ENCODE measurements at places on chromosomes 4 and X.
A peak's percentile ranks its signal among the peaks of the same experiment; 100 is the strongest.

- DNase-seq: peak; percentile 14
Measured at GRCh38 chrX:34365471-34365870, 233.4 kb upstream of the FAM47A start.

GRCh38 chr4:5932035-5932568 is 39.2 kb upstream of the CRMP1 start:
- DNase-seq: no peak

GRCh38 chrX:134971926-134972325 is 18.9 kb upstream of the SMIM10 start:
- no peak for DNase-seq

DNA sequence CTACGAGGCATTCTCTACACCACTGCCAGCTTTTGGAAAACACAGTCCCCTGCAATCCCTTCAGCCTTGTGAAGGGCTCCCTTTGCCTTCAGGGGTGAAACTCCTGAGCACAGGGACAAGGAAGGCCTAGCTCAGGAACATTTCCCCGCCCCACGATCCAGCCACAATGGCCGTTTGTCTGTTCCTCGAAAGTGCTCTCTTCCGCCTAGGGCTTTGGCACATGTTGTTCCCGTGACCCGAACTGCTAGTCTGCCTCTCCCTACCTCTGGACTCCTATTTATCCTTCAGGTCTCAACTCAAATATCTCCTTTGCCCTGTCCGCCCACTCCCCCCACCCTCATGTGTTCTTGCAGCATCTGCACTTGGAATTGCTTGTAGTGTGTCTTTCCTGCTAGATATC is 12.1 kb downstream of the FGD1 start:
- DNase-seq: no peak

GRCh38 chrX:42531441-42531840 is 246.5 kb downstream of the PPP1R2C start:
- no peak for DNase-seq

DNA sequence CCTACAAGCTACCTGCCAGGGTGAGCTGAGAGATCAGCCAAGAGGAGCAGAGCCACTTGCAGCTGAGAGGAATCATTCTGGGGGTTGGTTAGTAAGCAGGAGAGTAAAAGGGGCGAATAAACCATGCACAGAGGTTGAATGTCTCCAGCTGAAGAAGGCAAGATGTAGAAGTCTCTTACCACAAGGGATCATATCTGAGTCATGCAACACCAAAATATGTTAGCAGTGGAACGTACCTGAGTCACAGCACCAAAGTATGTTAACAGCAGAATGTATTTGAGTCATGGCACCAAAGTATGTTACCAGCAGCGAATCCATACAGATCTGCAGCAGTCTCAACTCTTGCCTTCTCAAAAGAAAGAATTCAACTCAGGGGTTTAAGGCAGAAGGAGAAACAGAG is 29.9 kb downstream of the C4orf51 start:
- no peak for DNase-seq

- DNase-seq: peak; percentile 32
Measured at GRCh38 chr4:83171436-83172039, 57.0 kb upstream of the PLAC8 start.

- no peak for DNase-seq
Measured at GRCh38 chrX:154727418-154727817, 23.5 kb downstream of the GAB3 start.

- no peak for DNase-seq
Measured at GRCh38 chrX:110743679-110744340, 51.8 kb downstream of the CHRDL1 start.

- no peak for DNase-seq
Measured at GRCh38 chr4:99848591-99849001, 32.0 kb downstream of the DAPP1 start.

DNA sequence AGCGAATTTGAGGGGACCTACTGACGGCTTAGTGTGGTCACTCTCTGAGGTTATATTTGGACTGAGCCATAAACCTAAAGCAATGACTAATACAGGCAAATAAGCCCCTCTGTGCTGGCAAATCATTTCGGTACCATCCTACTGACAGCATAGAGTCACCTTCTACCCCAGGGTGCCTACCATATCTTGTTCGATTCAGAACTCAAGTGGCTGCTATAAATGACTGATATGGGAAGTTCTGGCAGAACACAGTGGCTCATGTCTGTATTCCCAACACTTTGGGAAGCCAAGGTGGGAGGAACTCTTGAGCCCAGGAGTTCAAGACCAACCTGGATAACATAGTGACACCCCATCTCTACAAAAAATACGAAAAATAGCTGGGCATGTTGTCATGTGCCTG is 226.1 kb upstream of the MBNL3 start:
- DNase-seq: no peak

DNA sequence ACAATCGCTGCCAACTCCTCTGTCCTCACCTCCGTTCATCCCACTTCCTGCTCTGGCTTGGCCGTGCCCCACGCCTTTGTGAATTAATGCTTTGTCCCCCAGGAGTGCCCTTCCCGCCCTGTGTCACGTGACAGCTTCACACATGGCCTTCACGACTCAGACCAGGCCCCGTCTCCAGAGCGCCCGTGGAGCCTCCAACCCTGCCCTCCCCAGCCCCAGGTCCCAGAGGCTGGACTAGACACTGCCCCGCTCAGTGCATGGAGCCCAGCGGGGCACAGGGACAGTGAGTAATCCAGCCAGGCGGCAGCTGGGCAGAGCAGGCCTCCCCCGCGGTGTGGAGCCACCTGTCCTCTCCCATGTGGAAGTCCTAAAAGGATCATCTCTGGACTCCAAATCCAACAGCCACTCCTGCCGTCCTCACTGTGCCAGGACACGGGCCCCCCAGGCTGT is 7.4 kb downstream of the ADRA2C start:
- DNase-seq: no peak

GRCh38 chr4:31351695-31352094 is 631.5 kb downstream of the PCDH7 start:
- DNase-seq: no peak

GRCh38 chrX:138008281-138008680 is 442.4 kb downstream of the ZIC3 start:
- DNase-seq: no peak

- no peak for DNase-seq
Measured at GRCh38 chr4:60500810-60501209, 699.3 kb upstream of the ADGRL3 start.

- DNase-seq: no peak
Measured at GRCh38 chr4:40305328-40306170, 29.6 kb upstream of the CHRNA9 start.

DNA sequence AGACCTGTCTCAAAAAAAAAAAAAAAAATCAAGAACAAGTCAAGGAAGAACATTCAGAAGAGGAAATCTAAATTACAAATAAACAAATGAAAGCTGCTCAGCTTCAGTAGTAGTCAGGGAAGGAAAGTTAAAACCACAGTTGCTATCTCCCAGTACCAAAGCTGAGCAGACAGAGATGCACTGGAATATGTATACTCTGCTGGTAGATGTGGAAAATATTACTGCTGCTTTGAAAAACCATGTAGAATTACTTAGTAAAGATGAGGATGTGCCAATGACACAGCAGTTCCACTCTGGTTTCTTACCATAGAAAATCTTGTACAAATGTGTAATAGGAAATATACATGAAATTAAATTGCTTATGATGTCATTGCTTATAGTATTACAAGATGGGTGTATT is 25.1 kb upstream of the PRKX start:
- DNase-seq: no peak

DNA sequence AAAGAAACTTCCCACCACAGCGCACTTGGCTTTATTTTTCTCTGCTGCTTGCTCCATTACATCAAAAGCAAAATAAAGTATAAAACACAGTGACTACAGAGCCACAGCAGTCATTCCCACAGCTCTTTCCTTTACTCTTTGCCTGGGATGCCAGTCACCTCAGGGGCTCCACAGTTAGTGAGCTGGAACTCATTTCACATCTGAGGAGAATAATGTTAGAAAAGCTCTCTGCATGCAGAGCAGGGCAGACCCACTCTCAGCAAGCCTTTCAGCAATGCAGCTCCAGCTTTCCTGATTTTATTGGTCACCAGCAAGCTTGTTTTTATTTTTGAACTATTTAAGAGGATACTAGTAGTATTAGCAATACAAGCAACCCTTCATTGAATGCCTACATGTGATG is 13.8 kb downstream of the GRXCR1 start:
- no peak for DNase-seq

GRCh38 chr4:143421609-143422008 is 84.9 kb downstream of the GAB1 start:
- no peak for DNase-seq

DNA sequence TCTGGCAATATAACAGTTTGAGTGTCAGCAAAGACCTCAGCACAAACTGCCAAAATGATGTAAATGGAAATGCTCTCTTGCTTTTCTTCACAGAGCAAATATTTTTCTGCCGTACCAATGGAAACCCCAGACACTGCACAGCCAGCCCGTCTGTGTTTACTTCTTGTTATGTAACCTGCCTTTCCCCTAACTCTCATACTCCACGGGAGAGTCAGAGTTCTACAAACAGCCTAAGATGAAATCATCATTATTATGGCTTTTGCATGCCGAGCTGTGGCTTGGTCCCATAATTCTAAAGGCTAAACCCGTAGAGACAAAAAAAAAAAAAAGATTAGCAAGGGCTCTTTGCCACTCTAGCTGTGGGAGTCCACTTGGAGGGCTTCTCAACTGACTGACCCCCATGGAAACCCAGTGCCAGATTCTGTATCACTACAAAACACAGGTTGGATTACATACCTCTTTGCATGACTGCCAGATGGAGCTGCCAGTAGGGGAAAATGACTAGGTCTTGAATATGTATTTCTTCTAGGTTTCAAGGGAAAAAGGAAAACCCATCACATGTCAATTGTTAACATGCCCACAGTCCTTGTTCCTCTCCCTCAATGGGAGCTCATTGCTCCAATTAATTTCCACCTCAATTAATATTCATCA is 197.2 kb upstream of the CNKSR2 start:
- DNase-seq: no peak

GRCh38 chr4:155954118-155954685 is 536 bp upstream of the CTSO start:
- DNase-seq: no peak

- no peak for DNase-seq
Measured at GRCh38 chr4:188130355-188130754, 8.9 kb upstream of the TRIML1 start.

- DNase-seq: no peak
Measured at GRCh38 chr4:64174247-64174882, 234.9 kb downstream of the TECRL start.

- DNase-seq: no peak
Measured at GRCh38 chr4:163969291-163969690, 474.8 kb downstream of the TMA16 start.

- DNase-seq: no peak
Measured at GRCh38 chrX:421646-422391, 35.1 kb upstream of the PPP2R3B start.

DNA sequence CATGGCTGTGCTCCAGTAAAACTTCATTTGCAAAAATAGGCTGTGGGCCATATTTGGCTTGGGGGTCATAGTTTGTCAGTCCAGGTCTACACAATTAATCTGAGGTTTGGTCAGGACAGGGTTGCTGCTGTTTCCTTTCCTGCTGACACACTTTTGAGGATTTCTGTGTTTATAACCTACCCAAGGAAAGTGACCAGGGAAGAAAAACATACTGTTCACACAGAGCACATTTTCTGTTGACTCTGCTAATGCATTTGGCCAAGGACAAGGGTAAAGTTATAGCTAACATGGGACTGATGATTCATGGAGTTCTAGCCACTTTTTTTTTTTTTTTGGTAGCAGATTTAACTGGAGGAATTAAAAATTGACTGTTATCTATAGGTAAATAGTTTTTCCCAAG is 43.9 kb upstream of the GEMIN8 start:
- DNase-seq: no peak

GRCh38 chrX:24662352-24662751 is 15.2 kb upstream of the PCYT1B start:
- DNase-seq: no peak

DNA sequence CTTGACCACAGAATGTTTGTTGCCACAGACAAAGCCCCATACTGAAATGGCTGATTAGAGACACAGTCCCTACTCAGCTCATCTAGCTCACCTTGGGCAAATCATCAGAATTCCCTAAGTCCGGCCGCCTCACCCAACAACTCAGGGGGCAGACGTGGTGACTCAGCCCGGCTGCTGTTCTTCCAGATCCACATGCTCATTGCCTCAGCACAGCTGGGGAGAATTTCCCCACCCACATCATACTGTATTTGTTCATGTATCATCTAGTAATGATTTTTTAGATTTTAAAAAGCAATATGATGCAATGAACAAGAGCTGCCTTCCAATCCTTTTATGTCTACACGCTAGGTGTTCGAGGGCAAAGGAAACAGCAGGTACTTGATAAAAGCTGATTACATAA is 333.8 kb upstream of the TENM3 start:
- DNase-seq: no peak

DNA sequence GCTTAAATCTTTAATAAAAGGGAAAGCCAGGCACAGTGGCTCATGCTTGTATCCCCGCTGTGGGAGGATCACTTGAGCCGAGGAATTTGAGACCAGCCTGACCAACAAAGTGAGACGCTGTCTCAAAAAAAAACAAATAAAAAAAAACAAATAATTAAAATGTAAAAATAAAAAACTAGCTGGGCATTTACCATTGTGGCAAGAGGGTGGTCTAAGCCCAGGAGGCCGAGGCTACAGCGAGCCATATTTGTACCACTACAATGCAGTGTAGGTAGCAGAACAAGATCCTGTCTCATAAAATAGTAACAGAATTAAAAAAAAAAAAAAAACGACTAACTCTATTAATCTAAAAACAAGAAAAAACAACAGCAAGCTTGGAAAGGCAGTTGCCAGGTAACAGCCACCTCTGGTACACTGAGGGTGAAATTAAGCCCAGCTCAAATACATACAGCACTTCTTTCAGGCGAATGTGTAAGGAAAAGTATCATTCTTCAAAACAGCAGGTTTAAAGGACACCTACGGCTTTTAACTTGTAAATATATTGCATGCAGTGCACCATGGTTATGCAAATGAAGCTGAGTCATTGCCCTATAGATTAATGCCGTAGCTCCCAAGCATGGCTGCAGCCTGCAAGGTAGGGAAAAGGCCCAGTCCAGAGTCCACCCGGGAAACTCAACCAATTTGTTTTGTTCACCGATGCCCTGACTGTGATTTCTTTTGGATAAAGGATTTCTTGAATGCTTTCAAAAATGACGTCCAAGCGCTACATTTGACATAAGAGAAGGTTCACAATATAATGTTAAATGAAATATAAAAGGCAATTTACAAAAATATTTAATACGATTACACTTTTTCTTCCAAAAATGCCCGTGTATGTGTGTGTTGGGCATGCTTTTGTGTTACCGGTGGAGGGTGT is 14.5 kb upstream of the TXLNG start:
- peak; percentile 79 for DNase-seq

Measured in NB4 (cell line).